ENCODE measurements at places on chromosomes 5 and 9. TPM values are rescaled to one million over a fixed set of nuclear protein-coding genes. Genes with fewer than 3 reads are reported as not detected.

- DNase-seq = no peak
Measured at GRCh38 chr5:74579215-74579614, 61.3 kb downstream of the ENC1 start.

DNA sequence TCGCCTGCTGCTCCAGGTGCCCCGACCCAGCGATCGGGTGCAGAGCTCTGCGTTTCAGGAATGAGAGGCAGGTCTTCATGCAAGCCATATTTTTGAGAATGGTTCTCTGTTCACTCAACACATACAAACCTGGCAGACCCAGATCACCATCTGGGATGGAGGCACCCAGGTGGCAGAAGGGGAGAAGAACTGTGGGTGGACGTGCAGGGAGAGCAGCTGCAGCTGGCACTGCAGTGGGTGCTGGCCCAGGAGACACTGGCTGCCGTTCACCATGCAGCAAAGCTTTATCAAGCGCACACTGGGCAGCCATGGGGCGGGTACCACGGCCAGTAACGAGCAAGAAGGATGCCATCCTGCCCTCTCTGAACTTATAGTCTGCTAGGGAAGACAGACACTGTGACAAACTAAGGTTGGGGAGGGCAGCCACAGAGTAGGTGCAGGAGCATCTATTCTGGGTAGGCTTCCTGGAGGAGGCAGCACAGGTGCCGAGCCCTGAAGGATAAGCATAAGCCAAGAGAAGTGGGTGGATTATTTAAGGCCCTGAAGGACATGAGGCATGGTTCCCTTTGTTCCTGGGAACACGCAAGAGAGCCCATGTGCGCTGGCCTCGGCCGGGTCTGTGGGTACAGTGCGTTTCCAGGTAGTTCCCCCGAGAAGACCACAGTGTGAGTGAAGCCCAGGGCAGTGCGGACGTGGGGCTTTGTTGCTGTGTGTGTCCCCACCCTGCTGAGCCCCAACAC is 46.2 kb upstream of the FCN2 start:
- no peak for DNase-seq

DNA sequence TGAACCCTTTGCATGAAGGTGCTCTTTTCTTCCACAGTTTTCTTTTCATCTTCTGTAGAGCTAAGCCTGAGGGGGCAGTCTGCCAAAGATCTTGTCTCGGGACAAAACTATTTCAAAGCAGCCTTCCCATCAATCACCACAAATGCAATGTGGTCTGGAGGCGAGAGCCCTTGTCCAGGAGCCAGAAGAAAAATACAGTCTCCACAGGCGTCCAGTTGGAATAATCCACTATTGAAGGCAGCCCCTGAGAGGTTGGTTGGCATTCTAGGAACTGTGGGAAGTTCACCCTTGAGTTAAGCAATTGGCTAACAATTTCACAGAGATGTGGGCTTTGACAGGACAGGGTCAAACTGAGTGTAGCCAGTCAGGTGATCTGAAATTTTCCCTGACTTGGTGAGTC is 72.0 kb downstream of the SEMA6A start:
- no peak for DNase-seq

DNA sequence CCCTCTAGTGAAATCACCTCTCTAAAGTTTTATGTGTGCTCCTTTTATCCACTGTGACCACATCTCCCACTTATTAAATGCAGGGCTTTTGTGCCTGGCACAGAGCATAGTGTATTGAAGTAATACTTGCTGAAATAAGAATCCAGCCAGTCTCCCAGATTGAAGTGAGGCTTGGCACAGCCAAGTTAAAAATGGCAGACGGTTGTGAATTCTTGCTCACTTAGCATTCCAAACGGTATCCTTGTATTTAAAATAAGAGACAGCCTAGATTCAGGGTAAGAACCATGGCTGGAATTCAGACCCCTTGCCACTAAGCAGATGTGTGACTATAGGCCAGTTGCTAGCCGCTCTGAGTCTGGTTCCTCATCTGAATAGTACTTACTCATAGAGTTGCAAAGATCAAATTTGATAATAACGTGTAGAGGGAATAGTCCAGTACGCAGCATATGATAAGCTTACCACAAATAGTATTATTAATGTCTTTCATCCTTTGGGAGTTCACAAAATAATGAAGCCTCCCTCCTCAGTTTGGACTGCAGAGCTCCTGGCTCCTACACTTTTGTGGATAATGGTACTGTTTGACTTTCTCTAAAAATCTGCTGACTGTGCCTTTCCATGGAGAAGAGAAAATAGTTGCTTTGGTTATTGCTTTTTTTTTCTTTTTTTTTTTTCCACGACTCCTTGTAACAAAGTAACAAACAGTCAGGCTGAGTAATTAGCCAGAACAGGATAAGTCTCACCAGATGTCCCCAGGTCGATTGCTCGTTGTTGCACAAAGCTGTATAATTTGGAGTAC is 51.5 kb downstream of the FGF1 start:
- DNase-seq = no peak

- no peak for DNase-seq
Measured at GRCh38 chr9:127654619-127655018, 42.5 kb downstream of the STXBP1 start.

DNA sequence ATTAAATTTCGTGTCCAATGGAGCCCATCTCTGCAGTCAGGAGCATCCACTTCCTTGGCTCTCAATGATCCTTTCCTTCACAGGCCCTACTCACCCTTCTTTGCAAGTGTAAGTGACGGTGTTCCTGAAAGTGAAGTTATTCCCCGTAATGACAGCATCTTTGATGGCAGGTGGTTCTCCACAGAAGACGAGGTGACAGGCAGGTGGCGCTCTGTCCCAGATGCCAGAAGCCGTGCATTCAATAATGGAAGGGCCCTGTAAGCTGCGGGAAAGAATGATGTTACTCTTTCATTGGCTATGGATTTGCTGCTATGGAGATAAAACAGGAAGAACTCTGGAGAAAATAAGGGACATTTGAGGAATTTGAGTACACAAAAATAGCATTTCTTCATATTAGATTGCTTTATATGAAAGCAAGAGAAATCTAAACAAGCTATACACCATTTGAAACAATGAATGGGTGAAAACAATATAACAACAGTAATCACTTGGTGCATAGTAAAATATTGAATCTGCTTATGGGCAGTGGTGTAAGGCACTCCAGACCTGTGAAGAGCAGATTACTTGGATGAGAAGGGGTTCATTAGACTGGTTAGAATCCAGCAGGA is 89.9 kb upstream of the TXNDC8 start:
- DNase-seq = no peak

DNA sequence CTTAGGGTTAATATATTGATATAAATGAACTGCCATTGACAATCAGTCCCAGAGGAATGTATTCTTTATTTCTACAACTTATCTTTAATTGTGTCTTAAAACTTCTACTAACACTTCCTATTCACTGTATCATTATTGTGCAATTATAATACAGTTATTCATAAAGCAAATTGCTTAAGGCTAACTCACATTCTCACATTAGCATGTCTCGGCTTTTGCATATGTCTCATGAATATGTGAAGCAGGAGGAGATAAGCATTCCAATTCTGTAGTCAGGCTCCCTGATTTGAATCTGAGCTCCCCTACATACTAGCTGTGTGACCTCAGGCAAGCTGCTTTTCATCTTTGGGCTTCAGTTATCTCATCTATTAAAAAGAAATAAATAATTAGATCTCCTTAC is 45.4 kb downstream of the PLGRKT start:
- DNase-seq = no peak

DNA sequence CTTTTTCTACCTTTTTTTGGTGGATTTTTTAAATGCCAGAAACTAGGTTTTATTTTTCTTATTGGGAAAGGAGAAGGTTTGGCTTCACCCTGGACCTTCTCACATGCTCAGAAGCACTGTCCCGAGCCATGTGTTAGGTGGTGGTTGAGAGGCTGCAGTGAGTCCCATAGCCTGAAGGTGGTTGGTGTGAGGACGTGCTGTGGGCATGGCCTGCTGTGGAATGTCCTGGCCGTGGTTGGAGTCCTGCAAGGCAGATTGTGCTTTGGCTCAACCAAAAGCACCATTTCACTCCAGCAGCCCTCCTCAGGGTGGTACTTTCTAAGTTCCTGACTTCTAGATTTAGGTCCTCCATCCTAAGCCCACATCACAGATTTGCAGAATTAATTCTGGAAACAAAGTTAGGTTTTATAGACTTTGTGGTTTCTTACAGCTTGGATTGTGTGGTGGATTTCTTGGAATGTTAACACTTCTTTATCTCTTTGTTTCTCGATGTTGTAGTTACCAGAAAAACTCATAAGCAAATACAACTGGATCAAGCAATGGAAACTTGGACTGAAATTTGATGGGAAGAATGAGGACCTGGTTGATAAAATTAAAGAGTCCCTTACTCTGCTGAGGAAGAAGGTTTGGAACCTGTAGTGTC is 22.6 kb downstream of the OTULIN start:
- no peak for DNase-seq

- DNase-seq = no peak
Measured at GRCh38 chr9:22308177-22308576, 138.4 kb upstream of the DMRTA1 start.

- DNase-seq = no peak
Measured at GRCh38 chr5:148343603-148344487, 8.5 kb downstream of the SPINK9 start.

GRCh38 chr5:151406322-151406947 is 41.0 kb upstream of the SLC36A1 start:
- DNase-seq = no peak

DNA sequence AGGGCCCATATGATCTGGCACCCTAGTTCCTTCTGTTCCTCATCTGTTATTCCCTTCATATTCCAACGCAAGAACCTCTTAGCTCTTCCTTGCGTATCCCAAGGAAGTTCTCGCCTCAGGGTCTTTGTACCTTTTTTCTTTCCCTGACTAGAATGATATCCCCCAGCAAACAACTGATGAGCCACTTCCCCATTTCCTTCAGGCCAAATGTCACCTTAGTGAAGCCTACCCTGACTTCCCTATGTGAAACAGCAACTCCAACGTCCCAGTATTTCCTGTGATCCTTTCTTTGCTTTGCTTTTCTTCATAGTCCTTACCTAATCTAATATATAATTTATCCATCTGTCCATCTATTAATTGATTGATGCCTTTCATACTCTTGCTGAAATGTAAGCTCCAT is 47.9 kb downstream of the ERCC8 start:
- no peak for DNase-seq

DNA sequence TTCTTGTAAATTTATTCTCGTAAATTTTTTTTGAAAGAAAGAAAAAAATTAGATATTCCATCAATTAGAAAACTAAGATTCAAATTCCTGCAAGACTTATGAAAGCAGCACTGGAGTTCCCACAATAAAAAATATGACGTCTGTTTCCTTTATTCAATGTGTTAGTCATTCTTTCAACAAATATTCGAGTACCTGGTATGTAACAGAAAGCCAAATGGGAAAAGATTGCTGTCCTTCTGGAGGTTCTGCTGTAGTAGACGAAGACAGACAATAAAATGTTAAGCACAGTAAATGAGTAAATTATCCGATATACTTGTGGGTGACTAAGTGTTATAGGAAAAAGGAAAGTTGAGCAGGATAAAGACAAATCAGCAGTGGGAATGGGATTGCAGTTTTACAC is 92.2 kb downstream of the ADAMTSL1 start:
- DNase-seq = no peak

GRCh38 chr9:92709240-92709639 is 39.3 kb upstream of the IPPK start:
- DNase-seq = no peak

DNA sequence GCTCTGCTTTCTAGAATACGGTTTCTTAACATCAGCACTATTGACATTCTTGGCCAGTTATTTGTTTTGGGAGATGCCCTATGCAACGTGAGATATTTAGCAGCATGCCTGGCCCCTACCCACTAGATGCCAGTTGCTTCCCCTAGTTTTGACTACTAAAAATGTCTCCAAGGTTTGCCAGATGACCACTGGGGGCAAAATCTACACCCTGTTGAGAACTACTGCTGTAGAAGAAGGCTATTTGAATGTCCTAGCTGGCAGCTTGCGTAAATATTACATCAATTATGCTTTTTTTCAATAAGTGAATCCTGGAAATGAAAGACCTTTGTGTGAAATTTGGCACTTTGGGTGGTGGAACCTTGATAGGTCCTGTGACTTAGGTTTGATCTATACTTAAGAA is 5.0 kb downstream of the NCBP1 start:
- DNase-seq = no peak

DNA sequence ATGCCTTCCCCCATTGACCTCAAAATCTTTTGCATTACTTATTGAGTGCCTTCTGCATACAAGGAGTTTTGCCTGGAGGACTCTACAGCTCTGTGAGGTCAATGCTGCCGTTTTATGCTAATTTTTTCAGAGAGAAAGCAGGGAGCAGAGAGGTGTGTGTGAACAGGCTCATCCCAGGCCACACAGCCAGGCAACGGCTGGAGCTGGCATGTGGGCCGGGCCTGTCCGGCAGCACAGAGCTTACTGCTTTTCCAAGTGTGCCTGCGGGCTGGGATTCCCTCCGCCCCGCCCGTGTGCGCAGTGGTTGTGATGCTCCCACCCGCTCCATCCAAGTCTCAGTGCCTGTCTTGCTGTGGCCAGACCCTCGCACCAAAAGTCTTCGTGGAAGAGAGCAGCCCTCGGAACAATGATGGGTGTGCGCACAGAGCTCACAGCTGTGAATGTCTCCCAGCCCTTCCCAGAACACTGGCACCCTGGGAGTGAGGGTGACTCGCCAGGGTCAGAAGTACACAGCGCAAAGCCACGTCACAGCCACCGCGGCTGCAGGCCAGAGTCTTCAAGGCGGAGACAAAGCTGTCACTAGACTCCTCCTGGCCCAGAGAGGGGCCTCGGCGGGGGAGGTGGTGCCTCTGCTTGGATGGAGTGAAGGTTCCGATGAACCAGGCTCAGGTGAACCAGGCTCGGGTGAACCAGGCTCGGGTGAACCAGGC is 82.8 kb downstream of the COL5A1 start:
- DNase-seq = no peak

DNA sequence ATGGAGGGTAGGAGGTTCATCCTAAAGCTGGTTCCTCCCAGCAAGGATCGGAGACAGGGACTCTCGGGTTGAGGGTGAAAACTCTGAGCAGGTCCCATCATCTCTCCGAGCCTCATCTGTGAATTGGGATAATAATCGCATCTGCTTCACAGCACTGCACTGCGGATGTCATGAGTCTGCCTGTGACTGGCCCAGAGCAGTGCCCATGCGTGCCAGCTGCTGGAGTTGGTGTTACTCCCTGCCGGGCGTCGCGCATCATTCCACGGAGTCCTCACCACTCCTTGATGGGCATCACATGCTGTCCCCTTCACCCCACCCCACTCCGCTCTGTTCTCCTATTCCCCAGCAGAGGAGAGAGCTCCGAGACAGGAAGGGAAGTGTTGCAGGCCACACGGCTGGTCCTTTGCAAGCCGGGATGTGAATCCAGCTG is 35.1 kb upstream of the ORM1 start:
- DNase-seq = no peak

The GABBR2 gene
- 12.2 TPM for total RNA-seq

The LCN15 gene
- not detected for total RNA-seq

The TUSC1 gene
- total RNA-seq = 13.3 TPM

The PIP5KL1 gene
- 3.3 TPM for total RNA-seq

The MYMK gene
- total RNA-seq = not detected

The DNAH5 gene
- 13.3 TPM for total RNA-seq

The SLC45A2 gene
- total RNA-seq = not detected

The KIF12 gene
- 6.4 TPM for total RNA-seq

The PLK2 gene
- total RNA-seq = 74.5 TPM

The SLC36A2 gene
- total RNA-seq = not detected

The ECM2 gene
- 16.3 TPM for total RNA-seq

The CENPH gene
- 4.5 TPM for total RNA-seq
